ENCODE measurements at places on chromosomes 6 and 20.

DNA sequence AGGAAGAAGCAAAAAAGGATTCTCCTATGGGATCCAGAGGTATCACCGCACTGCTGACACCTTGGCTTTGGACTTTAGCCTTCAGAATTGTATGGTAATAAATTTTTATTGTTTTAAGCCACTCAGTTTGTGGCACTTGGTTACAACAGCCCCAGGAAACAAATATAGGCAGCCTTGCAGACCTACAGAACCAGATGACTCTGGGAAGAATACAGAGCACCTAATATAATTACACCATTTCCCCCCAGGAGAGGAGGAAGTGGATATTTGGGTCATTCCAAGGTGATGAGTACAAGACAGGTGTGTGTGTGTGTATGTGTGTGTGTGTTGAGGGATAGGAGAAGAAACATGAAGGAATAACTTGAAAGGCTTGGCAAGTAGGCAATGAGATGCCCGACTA lies 84.2 kb upstream of the ENPP5 start:
- no peak for DNase-seq

DNA sequence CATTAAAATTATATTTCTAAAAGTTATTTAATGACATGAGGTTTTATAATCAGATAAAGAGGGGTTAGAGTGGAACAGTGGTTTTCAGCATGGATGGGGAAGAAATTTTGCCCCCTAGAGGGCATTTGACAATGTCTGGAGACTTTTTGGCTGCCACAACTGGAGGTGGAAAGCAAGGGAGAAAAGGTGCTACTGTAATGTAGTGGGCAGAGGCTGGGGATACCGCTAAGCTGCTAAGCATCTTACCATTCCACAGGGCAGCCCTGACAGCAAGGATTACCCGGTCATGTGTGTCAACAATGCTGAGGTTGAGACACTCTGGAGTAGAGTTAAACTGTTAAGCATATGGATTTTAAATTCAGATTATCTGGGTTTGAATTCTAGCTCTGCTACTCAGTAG lies 52.9 kb upstream of the FABP7 start:
- DNase-seq: no peak

DNA sequence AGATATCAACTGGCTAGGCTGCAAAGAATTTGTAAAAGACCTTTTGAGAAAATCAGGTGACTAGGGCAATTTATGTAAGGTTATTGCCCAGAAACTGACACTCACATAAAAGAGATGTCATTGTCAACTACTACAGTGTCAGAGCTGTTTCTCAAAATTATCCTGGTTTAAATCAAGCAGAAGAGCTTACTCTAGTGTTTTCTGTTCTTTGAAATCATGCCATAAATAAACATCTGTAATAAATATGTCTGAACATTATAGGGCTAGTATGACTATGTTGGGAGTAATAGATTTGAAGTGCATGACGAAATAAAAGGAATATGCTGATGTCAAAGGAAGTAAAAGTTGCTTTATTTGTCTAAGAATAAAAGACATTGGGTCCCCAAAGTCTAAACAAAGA lies 11.0 kb upstream of the PDSS2 start:
- no peak for DNase-seq

- peak; percentile 13 for DNase-seq
Observed at GRCh38 chr20:43752561-43753301, 25.9 kb upstream of the GTSF1L start.

GRCh38 chr20:54167909-54168872 lies 5.6 kb downstream of the CYP24A1 start:
- no peak for DNase-seq

- DNase-seq: no peak
Observed at GRCh38 chr20:35129647-35130069, 17.5 kb downstream of the EDEM2 start.

GRCh38 chr6:84835340-84835739 lies 70.9 kb upstream of the TBX18 start:
- DNase-seq: no peak

DNA sequence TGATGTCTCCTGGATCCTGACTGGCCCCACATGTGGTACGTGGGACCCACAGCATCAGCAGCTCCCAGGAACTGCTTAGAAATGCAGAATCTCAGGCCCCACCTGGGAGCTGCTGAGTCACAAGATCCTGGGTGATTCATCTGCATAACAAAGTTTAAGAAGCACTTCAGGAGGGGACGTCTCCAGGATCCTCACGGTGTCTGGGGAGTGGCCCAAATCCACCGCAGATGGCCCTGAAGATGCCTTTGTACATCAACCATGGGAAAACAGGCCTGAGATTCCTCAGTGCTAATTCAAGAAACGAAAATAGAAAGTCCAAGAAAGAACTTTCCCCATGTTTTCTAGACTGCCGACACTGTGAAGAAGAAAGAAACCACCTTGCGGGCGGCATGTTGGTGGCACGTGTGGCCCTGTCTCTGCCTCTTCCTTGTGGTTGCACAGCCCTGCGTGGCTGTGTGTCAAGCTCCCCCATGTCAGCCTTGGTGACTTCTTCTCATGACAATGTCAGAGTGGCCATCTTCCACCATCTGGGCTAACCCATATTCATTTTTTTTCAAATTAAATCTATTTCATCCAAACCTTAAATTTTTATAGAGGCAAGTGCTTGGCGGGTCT lies 26.1 kb downstream of the RRBP1 start:
- no peak for DNase-seq

GRCh38 chr6:121055572-121056163 lies 278.6 kb downstream of the TBC1D32 start:
- no peak for DNase-seq

- DNase-seq: no peak
Observed at GRCh38 chr6:75993236-75994162, 79.0 kb downstream of the IMPG1 start.

- DNase-seq: no peak
Observed at GRCh38 chr6:161459008-161459615, 185.3 kb upstream of the AGPAT4 start.

DNA sequence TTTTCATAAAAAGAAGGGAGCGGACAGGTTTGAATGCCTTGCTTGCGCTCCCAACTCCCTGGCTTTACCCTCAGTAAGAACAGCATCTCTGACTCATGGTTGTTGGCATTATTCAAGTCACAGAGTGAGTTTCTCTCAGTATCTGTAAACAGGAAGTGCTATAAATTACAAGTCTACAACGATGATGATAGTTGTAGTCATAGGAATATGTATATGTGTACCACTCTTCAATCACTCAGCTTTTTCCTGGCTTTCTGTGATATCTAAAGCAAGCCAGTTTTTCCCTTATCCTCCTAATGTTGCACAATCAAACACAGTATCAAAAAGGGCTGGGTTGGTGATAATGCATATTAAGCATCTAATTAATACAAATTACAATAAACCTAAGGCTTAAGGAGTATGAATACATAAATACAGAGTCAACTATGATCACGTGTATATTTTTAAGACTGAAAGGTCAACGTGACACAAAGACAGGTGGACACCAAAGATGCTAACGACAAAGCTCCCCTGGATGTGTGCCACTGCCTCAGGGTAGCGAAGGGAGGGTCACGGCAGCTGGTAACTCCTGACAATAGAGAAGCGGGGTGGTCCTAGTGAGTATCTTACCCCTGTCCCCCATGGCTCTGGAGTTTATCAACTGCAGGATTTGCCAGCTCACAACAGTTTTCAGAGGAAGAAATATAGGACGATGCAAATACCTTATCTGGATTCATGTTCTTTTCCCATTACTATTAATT lies 202.8 kb downstream of the BTBD9 start:
- no peak for DNase-seq

- DNase-seq: no peak
Observed at GRCh38 chr20:62365814-62366369, 1.2 kb downstream of the LAMA5 start.

GRCh38 chr6:34025861-34026260 lies 120.0 kb downstream of the GRM4 start:
- no peak for DNase-seq

DNA sequence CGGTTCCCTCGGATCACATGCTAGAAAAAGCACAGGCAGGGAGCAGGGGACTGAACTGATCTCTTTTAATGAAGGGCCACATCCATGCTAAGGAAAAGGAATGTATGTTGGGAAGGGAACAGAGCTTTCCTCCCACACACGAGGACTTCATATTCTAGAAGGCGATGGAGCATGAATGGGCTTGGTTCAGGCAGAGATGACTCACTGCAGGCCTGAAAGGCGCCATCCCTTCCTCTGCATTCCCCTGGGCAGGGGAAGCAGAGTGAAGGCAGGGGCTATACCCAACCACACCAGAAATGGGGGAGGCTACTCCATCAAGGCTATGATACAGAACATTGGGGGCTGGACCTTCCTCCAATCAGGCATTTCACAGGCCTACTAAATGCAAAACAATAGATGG lies 30.6 kb downstream of the ELMO2 start:
- DNase-seq: no peak

DNA sequence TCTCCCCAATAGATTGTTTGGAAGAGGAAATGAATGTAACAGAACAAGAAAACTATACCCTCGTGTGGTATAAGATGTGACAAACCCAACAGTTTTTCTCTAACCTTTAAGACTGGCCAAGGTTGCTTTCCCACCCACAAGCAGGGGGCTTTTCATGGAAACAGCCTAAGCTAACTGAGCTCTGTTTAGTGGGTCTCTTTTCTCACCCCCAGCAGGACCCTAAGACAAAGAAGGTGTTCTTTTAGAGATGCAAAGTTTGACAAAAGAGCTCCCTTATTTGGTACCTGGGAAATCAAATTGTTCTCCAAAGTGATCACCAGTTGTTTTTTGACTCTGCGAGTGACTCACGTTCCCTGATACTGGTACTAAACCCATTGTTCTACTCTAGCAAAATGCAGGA lies 59.1 kb downstream of the MBOAT1 start:
- no peak for DNase-seq

GRCh38 chr6:79202556-79202955 lies 31.9 kb downstream of the HMGN3 start:
- no peak for DNase-seq

- peak; percentile 36 for DNase-seq
Observed at GRCh38 chr6:142913036-142913510, 31.9 kb downstream of the HIVEP2 start.
